ENCODE measurements at places on chromosomes 11 and 22.
A peak's percentile ranks its signal among the peaks of the same experiment; 100 is the strongest.

GRCh38 chr11:75445315-75445953 lies 12.4 kb upstream of the KLHL35 start:
- peak; percentile 64 for DNase-seq

GRCh38 chr22:50621356-50621880 lies 6.5 kb downstream of the ARSA start:
- no peak for DNase-seq

DNA sequence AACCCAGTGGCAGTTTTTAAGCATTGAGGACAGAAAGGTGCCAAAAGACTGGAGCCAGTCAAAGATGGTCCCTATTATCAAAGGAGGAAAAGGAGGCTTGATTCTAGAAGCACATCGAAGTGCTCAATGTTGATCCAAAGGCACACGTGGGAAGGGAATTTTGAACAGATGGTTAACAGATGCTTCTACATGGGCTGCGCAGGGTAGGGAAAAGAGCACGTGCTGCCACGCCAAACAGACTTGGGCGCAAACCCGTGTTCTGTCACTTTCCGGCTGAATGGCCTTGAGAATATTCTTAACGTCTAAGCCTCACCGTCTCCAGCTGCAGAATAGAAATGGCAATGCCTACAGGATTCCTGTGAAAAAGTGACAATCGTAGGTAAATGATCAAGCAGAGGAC lies 217.9 kb upstream of the MTNR1B start:
- DNase-seq: no peak

DNA sequence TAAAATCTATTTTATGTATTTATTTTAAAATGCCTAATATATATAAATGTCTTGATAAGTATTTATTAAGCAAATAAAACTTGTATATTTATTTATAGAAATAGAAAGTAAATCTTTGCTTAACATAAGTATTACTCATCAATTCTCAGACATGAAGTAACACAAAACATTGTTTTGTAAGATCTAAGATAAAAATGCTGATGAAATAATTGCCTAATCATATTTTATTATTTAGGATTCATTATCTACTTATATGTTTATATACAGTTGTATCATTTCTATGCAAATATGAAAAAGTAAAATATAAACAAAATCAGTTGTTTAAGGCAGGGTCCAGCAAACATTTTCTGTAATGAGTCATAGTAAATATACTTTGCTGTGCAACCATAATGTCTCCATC lies 507.8 kb upstream of the CNTN5 start:
- DNase-seq: no peak

DNA sequence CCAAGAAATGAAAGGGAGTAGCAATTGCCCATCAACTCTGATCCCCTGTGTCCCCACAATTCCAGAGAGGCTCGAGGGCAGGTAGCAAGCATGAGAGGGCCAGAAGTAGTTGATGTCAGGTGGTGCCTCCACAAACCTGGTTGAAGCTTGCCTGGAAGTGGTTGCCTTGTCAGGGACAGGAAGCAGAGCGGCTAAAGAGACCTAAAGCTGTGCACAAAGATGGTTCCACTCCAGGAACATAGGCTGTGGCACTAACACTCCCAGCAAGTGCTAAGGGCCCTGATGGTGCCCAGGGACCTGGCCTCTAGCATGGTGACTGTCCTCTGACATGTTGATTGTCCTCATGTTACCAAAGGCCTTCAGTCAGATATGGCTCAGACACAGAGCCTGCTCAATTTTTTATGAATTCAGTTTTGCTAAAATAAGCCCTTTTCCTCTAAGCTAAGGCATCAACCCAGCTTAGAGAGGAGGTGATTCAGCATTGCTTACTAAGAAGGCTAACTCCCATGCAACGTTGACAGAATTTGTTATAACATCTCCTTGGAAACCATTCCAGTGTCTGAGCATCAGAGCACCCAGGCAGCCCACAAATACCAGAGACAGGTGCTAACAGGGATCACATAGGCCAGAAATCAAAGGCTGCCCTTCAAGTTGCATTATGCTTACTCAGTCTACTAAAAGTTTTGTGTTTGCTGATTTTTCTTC lies 196.3 kb upstream of the ARHGAP20 start:
- DNase-seq: no peak

DNA sequence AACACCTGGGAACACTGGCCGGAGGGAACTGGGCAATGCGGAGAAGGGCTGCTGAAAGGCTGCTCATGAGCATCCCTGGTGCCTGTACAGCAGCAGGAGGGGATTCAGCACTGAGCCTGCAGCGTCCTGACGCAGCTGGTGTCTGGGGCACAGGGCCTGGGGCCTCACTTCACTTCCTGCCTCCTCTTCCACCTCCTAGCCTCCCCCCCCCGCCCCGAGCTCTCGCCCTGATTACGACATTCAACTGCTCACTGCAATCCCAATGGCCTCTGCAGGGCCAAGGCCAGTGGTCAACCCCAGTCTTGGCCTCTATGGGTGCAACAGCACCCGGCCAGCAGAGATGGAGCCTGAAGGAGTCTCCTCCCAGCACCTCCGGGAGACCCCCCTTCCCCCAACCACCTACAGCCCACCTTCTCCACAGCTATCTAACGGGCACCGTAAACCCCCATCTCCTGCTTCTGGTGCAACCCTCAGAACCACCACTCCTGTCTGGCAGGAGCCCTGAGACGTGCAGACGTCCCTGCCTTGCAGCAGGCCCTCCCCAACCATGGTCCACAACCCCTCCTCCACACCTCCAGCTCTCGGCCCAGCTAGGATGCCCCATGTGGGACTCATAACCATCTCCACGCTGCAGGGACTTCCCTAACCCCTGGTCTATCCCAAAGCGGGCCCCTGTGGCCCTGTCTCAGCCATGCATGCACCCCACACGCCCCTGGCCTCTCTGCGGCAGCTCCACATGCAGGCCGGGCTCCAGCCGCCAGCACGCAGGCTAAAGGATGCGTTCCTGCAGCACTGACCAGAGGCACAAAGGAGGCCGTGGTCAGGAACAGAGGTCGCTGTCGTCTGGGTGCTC lies 38.2 kb downstream of the BRD1 start:
- DNase-seq: no peak

- DNase-seq: no peak
Observed at GRCh38 chr22:44962741-44963454, 46.9 kb downstream of the PHF21B start.

DNA sequence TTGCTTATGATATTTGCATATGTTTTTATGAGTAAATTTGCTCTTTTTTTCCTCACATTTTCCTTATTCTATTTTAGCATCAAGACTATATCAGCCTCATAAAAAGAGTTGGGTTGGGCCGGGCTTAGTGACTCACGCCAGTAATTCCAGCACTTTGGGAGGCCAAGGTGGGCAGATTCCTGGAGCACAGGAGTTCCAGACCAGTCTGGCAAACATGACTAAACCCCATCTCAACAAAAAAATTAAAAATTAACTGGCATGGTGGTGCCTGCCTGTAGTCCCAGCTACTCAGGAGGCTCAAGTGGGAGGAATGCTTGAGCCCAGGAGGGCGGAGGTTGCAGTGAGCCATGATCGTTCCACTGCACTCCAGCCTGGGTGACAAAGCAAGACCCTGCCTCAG lies 148.8 kb upstream of the ANO5 start:
- no peak for DNase-seq

DNA sequence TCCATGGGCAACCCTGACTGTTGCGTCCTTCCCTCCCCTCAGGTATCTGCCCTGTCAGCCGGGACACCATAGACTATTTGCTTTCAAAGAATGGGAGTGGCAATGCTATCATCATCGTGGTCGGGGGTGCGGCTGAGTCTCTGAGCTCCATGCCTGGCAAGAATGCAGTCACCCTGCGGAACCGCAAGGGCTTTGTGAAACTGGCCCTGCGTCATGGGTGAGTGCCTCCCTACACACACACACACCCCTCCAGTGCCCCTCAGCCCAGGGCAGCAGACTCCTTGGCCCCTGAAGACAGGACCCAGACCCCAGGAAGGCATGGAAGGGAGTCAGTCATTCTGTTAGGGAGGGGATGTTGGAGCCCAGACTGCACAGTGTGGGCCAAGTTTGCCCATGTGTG lies 17.9 kb upstream of the UVRAG start:
- no peak for DNase-seq

GRCh38 chr11:65643971-65644370 lies 6.1 kb downstream of the SIPA1 start:
- no peak for DNase-seq

- DNase-seq: no peak
Observed at GRCh38 chr11:818396-819128, at the start of gene PNPLA2. PNPLA2 (plus strand) TSS chr11:818914; CDS start chr11:819719, 805 bp downstream.

- DNase-seq: no peak
Observed at GRCh38 chr11:130892861-130893260, 23.4 kb downstream of the SNX19 start.

DNA sequence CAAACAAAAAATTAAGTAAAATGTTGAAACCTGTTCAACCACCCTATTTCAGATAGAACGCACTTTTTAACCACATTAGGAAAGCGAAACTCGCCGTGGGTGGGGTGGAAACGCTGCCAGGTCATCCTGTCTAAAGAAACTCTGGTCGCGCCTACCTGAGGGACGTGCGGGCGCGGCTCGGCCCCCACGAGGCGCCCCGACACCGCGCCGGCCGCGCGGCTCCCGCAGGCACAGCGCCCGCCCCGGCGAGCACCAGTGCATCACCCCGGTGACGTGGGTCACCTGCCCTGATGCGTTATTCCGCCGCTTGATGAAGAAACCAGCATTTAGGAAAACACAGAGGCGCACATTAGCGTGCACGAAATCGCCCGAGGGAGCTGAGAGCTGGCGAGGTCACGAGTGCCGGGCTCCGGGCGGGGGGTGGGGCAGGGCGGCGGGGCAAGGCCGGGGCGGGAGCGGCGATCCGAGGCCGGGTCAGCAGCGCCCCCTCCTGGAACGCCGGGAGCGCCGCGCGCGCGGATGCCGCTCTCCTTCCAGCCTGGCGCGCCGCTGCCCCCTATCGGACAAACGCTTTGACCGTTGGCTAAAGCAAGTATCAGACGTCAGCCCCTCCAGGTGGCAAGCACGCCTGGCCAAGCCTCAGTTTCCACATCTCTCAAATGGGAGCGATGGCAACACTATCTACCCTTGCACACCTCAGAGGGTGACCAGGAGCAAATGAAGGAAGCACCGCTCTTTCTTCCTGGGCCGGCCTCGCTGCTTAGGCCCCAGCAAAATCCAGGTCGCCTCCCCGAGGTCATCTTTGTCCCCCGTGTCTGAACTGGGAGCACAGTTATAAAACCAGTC lies 15.7 kb upstream of the SNX32 start:
- DNase-seq: peak; percentile 42

DNA sequence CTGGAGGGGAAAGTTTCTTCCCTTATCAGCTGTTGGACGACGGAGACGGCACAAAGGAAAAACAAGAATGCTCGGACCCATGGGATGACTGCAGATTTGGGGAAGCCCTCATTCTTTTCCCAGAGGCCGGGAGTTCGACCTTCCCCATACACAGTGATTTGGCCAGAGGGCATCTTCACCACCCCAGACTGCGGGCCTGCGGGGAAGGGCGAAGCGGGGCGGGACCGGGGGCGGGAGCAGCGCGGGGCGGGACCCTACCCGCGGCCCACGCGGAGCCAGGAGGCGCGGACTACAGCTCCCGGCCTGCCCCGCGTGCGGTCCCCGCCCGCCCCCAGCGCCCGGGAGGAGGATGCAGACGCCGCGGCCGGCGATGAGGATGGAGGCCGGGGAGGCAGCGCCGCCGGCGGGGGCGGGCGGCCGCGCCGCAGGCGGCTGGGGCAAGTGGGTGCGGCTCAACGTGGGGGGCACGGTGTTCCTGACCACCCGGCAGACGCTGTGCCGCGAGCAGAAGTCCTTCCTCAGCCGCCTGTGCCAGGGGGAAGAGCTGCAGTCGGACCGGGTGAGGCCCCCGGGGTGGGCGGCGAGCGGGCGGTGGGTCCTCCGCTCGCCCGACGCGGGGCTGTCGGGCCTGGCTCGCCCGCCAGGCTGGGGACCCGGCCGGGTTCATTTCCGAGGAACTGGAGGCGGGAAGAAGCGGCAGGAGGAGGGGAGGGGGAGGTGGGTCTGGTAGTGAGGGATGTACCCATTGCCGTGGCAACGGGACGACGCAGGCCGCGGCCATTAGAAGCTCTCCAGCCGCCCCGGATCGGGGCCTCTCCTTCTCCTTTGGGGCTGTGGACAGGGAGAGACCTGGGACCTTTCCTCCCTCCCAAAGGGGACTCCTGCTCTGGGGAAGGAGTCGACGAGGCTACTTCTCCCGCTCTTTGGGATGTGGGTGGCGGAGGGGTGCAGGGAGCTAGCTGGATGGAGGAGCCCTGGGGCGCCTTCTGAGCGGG lies at the start of gene KCTD17:
Gene KCTD17, plus strand, starts transcription at position 352 of the 995 bp plus-strand sequence. Its CDS starts 19 bp downstream, at position 371.
- DNase-seq: no peak

DNA sequence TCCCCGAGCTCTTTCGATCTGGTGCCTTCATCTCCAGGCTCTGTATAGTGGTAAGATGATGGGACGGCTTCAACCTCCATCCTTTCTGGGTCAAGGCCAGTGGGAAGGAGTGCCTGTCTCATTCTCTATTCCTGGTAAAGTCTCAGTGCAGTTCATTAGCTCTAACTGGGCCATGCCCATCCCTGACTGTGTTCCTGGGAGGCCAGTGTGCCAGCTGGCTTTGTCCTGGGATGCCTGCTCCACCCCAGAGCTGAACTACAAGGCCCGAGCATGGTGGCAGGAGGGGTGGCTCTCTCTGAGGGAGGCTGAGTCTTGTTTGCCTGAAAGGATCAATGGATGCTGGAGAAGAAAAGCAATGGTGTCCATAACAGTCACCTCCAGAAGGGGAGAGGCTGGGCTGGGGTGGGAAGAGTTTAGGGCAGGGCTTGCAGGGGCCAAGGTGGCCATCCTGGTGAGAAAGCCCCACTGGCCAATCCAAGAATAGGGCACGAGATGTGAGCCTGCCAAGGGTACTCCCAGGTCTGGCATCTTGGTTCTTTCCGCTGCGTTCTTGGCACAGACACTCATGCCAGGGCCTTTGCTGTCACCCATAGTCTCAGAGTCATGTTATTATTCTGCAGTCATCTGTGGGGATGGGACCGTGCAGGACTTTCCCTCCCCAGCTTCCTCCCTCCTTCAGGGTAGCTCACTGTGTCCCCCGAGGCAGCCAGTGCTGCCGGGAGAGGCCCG lies 60.1 kb downstream of the PARVB start:
- no peak for DNase-seq

- DNase-seq: no peak
Observed at GRCh38 chr11:6565988-6566703, 37.3 kb downstream of the RRP8 start.

DNA sequence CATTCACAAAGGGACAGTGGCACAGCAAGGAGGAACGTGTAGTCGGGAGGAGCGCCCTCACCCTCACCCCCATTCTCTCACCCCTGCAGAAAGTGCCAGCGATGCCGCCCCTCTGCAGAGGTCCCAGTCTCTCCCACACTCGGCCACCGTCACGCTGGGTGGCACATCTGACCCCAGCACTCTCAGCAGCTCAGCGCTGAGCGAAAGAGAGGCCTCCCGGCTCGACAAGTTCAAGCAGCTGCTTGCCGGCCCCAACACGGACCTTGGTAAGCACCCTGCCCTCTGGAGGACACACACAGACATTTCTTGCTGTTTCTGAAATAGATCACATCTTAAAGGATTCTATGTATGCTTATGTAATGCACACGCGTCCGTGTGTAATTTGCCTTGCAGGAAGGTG lies 34.9 kb downstream of the TBC1D22A start:
- DNase-seq: no peak

GRCh38 chr11:78860720-78861422 lies 286.2 kb upstream of the NARS2 start:
- DNase-seq: no peak

Data from Panc1 (cell line).